Left kidney (tissue), 8 donors: ENCODE measurements at places on chromosomes 16 and 17. TPM values are rescaled to one million over a fixed set of nuclear protein-coding genes. Genes with fewer than 3 reads are reported as not detected.
A peak's percentile ranks its signal among the peaks of the same experiment; 100 is the strongest.

DNA sequence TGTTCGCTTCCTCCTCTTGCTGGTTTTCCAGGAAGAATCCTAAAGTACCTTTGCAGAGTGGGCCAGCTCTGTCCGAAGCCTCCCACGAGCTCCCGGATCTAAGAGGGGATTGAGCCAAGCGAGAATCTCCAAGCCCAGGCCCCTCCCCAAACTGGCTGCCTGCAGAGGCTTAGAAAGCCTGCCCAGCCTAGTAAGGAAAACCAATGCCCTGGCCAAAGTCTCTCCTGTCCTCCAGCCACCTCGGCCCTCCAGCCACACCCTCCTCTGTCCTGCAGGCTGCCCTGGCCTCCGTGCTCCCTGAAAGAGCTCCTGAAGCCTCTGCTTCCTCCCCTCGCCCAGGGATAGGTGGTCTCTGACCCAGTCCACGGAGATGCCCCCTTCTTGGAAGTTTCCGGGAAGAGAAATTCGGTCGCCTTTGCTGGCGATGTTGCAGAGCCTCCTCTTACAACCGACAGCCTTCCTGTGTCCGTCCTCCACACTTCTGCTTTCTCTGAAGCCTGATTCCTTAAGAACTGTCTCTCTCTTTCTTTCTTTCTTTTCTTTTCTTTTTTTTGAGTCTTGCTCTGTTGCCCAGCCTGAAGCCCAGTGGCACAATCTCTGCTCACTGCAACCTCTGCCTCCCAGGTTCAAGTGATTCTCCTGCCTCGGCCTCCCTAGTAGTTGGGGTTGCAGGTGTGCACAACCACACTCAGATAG is 54.9 kb upstream of the TOB1 start:
- no peak for DNase-seq

DNA sequence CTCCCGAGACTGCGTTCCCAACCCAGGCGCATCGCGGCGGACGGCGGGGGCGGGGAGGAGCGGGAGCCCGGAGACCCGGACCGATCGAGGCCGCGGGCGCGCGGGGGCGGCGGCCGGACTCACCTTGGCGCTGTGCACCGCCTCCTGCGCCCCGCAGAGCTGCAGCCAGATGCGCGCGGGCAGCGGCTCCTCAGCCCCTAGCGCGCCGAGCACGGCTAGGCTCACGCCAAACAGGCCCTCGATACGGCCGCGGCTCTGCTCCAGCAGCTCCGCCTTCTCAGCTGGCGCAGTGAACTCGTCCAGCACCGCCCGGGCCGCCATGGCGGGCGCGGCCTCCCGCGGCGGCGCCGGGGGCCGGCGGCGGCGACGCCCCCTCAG is 339 bp downstream of the N4BP1 start:
- DNase-seq = peak; percentile 44

KRTAP9-8 gene
- not detected for polyA plus RNA-seq

GRCh38 chr16:57224651-57225335 is 20.3 kb upstream of the ARL2BP start:
- DNase-seq = no peak

DNA sequence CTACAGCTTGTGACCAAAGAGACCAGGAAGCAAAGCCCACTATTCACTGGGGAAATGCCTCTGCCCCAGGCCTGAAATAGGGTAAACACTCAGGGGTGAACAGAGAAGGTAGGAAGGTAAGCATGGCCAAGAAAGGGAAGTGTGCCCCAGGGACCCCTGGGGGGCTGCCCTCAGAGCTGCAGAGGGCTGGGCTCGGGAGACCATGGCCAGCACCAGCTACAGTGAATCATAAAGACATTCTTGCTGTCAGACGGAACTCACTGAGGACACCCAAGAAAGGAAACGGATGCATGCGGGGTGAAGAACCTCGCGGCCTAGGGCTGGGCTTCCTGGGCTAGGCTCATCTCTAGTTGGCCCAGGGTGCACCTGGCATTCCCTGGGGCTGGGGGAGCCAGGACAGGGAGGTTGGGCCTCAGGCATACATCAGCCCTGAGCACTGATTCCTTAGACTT is 9.6 kb downstream of the HIC1 start:
- DNase-seq = no peak

- no peak for DNase-seq
These were observed 10.8 kb downstream of the LYRM1 start for GRCh38 chr16:20911361-20911760.

DNA sequence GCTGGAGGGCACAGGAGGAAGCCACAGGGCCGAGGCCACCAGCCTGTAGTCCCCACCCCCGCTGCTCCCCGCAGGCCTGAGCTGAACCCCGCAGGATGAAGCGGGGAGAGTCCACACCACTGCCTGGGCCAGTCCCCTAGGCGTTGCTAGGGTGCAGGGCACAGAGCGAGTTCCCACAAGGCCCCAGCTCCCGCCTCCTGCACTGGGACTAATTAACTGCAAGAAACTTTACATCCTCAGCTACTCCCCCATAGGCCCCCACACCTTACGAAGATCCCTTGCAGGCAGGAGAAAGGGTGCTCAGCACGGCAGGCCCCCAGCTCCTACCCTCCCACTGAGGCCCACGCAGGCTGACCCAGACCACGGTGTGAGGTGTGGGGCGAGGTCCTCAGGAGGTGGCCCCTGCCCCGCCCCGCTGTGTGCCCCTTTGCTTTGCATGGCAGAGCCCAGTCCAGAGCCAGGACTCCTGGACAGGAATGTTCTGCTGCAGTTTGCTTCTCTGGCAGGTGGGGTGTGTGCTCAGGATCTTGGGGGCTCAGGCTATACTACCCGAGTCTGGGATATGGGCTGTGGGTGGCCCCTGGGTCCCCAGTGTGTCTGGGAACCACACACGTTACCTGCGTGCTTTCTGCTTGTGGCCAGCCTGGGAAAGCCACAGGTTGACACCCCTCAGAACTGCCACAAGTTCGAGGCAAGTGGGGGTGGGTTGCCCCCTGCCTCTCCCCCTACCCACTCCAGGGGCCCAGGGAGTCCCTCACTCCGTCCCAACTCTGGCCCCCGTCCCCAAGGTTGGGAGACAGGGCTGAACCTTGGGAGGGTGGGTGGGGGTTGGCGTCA is 1.2 kb downstream of the GNG13 start:
- DNase-seq = no peak

PRSS21 gene
- polyA plus RNA-seq = 0.22 TPM

DNA sequence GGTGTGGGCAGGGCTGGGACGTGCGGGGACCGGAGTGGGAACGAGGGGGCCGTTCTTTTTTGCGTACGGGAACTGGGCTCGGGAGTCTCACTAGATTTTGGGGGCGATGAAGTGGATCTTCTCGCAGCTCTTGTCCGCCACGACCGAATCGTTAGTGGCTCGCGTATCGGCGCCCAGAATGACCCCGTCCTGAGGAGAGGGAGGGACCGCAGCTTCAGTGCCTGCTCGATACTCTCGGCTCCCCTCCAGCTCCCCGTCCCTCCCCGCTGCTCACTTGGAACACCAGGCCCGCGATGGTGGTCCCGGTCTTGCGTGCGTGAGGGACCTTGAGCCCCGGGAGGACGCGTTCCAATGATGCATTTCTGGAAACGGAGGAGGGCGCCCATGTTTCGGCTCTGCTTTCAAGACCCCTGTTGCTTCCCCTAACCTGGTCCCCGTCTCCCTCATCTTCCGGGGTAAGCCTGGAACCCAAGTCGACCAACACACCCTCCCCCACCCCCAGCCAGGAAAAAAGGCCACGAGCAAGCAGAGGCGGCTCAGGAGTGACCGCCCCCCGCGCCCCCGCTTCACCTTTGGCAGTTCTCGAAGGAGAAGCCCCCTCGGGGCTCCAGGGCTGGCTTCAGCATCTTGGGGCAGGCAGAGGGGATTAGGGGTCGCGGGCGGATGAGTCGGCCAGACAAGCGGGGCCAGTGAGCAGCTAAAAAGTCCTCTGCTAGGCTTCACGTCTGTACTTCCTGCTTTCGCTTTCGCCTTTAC is at the start of gene PSMB10:
PSMB10 (minus strand) TSS at position 727 of the 756 bp plus-strand sequence; CDS start at position 626, 101 bp downstream.
- DNase-seq = peak; percentile 26

GRCh38 chr16:84329016-84329415 is 34.3 kb downstream of the WFDC1 start:
- DNase-seq = no peak

GRCh38 chr17:42578282-42578869 is 847 bp upstream of the PSMC3IP start:
- DNase-seq = peak; percentile 81

GRCh38 chr17:79513820-79514535 is 96.9 kb downstream of the RBFOX3 start:
- no peak for DNase-seq

GRCh38 chr17:72104863-72105234 is 16.0 kb upstream of the SOX9 start:
- DNase-seq = no peak

- no peak for DNase-seq
These were observed 24.7 kb upstream of the UMOD start for GRCh38 chr16:20377181-20377580.

DNA sequence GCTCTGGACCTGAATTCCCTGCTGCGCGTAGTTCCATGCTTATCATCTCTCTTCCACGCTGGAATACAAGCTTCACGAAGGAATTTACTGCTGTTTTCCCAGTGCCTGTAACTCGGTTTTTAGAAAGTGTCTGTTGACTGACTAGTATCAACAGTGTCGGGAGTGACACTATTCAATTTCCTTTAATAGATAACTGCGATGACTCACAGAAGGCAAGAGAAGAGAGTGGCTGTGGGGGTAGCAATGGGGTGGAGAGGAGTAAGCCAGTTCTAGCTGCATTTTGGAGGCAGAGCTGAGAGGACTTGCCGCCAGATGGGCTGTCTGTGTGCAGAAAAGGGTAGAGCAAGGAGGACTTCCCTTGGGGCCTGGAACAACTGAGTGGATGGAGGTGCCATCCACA is 25.2 kb downstream of the B4GALNT2 start:
- no peak for DNase-seq

PIPOX gene
- polyA plus RNA-seq = 8.8 TPM

ADAD2 gene
- not detected for polyA plus RNA-seq

DNA sequence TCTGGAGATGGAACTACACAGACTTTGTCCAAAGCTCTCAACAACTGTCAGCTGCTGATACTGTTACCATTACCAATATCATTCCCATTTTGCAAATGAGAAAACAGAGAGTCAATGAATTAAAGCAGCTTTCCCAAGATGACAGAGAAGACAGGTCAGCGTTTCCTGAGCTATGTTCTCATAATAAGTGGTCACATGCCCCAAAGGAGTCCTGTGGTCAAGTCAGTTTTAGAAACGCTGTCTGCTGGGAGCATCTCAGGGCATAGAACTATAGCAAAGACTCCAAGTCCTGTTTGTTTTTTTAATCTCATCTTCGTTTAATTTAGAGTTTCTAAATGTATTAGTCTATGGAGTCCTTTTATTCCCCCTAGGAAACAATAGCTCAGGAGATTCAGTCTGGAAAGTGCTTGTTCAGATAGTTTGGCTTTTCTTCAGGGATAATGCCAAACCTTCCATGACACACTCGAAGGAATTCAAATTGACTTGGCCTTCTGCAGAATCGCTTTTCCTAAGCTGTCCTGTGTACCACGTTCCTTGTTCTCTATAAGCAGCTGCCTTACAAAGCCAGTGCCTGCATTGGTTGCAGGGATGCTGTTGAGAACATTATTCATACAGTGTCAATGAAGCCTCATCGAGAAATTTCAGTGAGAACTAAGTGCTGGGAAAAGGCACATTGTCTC is 12.1 kb downstream of the CCDC42 start:
- no peak for DNase-seq

DNA sequence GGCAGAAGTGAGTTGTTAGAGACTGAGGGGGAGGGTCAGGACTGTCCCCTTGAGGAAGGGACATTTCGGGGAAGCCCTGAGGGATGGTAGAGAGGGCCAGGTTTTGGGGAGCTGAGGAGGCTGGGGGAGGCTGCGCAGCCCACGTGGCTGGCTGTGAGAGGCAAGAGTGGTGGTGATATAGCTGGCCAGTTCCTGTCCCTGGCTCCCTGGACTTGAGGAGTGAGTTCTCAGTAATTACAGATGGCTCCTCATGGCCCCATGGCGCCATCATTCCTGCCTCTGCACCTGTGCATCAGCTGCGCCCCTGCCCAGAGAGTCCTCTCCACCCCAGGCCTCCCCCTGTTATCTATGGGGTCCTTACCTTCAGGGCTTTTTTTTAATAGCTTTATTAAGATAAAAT is 30.3 kb downstream of the MPRIP start:
- no peak for DNase-seq

NUP85 gene
- polyA plus RNA-seq = 84.0 TPM

GRCh38 chr16:71296584-71297340 is 7.6 kb upstream of the CMTR2 start:
- no peak for DNase-seq

MYH3 gene
- 6.4 TPM for polyA plus RNA-seq

DNA sequence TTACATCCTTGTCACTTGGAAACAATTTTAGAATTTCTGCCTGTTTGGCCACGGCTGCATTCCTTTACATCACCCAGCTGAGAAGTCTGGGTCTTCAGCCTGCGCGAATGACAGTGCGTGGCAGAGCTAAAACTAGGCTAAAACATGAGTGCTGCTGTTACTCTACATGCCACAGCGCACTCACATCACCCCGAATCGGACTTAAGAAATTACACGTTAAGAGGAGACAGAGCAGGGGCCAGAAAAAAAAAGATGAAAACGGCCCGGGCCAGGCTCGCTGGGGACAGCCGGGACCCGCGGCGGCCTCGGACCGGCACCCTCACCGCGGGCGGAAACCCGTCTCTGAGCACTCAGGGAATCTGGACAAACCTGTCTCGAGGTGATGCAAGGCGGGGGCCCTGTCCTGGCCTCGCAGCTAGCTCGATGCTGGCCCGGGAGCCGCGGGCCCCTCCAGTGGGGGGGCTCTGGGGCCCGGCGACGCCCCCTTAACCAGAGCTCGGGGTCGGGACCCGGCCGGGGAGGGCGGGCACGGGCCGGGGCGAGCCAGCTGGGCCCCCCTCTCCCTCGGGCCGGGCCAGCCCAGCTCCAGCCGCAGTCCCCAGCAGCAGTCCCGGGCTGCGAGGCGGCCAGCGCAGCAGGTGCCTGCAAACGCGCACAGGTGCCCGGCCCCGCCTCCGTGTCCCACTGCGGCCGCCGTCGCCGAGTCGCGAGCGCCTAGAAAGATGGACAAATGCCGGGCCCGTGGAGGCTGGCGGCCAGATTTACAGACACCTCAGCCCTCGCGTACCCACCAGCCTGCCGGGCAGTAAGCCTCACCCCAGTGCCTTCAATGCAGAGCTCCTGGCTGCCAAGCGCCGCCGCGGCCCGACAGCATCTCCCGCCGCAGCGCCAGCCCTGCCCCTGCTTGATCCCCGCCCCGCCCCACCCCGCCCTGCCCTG is at the start of gene AKTIP:
AKTIP (minus strand) TSS at position 879 of the 939 bp plus-strand sequence. CDS start 2,950 bp downstream, outside the sequence.
- peak; percentile 19 for DNase-seq

GRCh38 chr16:67270931-67271338 is 8.4 kb upstream of the PLEKHG4 start:
- no peak for DNase-seq

LYZL6 gene
- polyA plus RNA-seq = not detected

KRTAP4-1 gene
- not detected for polyA plus RNA-seq

- no peak for DNase-seq
These were observed 129.3 kb downstream of the PHKB start for GRCh38 chr16:47590472-47590871.

- DNase-seq = peak; percentile 55
These were observed 3.9 kb downstream of the VPS35L start for GRCh38 chr16:19559242-19559910.

NOTUM gene
- 2.2 TPM for polyA plus RNA-seq

DNA sequence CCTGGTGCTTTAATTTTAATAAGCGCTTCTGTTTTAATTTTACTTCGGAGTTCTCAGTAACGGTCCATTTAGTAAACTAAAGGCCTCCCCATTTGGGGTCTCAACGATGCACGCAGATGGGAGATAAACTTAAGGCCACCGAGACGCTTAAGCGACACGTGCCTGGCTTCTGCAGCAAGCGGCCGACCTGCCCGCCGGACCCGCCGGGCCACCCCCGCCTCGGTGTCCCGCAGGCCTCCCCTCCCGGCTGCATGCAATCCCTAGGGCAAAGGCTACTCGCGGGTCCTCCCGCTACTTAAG is 592 bp downstream of the GCSH start:
- no peak for DNase-seq

DDX28 gene
- polyA plus RNA-seq = 8.8 TPM

EVI2A gene
- 1.8 TPM for polyA plus RNA-seq
